ENCODE measurements at places on chromosomes 4 and X. TPM values are rescaled to one million over a fixed set of nuclear protein-coding genes. Genes with fewer than 3 reads are reported as not detected.

GRCh38 chr4:72076562-72076961 is 44.8 kb downstream of the NPFFR2 start:
- H3K36me3 ChIP-seq: no peaks in the 10 kb centered on the region
- no peaks in the 10 kb centered on the region for H3K4me1 ChIP-seq
- DNase-seq: no peak
- no peak overlapping the region for H3K4me3 ChIP-seq
- H3K27ac ChIP-seq: no peak overlapping the region

- H3K4me1 ChIP-seq: no peaks in the 10 kb centered on the region
- H3K27me3 ChIP-seq: no peaks in the 10 kb centered on the region
- DNase-seq: no peak
- H3K36me3 ChIP-seq: peaks cover 2% of the 10 kb centered on the region
Measured at GRCh38 chr4:169295822-169296221, 25.1 kb upstream of the SH3RF1 start.

DNA sequence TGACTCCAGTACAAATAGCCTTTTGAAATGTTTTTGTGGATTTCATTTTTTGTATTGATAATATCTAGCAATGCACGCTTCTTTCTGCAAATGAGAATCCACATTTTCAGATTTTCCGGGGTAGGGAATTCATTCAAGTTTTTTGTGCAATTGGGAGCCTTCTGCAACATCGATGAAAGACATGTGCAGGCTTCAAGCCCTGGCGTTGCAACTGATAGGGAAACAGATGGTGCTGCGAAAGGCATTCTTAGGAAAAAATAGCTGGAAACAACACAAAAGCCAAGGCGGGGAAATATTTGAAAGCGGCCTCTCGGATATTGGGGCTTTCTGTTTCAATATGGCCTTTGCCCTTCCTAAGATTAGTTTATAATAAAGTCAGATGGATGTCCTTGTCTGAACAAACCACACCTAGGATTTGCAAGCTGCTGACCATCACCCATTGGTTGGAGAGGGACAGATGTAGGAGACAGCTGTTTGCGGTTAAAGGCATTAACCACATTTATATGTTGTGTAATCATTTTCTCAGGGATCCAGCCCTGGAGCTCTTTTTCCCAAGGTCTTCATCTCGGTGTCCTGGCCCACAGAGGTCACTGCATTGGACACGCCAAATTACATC is 136.5 kb downstream of the PRKX start:
- no peak overlapping the region for H3K4me3 ChIP-seq
- DNase-seq: no peak
- H3K36me3 ChIP-seq: no peaks in the 10 kb centered on the region
- no peaks in the 10 kb centered on the region for H3K27me3 ChIP-seq
- peak overlapping the region; percentile 33 for H3K27ac ChIP-seq

DNA sequence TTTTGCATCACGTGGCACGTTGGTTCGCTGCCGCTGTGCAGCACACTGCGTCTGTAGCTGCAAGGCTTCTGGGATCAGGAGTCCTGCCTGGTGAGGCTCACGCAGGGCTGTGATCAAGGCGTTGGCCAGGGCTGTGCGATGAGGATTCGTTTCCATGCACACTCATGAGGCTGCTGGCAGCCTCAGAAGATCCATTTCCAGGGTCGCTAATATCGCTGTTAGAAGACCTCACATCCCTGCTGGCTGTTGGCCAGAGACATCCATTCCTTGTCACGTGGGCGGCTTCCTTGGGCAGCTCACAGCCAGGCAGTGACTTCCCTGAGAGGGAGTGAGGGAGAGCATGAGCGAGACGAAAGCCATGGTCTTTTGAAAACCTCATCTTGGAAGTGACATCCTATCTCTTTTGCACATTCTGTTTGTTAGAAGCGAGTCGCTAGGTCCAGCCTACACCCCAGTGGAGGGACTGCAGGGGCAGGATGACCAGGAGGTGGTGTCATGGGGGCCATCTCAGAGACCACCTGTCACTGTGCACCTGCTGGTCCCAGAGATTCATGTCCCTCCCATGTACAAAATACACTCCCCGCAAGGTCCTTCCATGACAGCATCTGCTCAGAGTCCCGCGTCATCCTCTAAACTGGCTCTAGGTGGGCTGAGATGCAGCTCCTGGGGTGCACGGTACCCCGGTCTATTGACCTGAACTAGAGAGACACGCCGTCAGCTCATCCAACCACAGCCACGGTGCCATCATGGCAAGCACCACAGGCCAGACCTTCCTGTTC is 12.2 kb downstream of the RGS12 start:
- no peaks in the 10 kb centered on the region for H3K27me3 ChIP-seq
- DNase-seq: no peak
- H3K4me1 ChIP-seq: peaks cover 20% of the 10 kb centered on the region
- no peak overlapping the region for H3K27ac ChIP-seq
- H3K36me3 ChIP-seq: no peaks in the 10 kb centered on the region

The XAGE1B gene
- not detected for total RNA-seq

- peaks cover 60% of the 10 kb centered on the region for H3K4me1 ChIP-seq
- no peaks in the 10 kb centered on the region for H3K36me3 ChIP-seq
- H3K27me3 ChIP-seq: no peaks in the 10 kb centered on the region
- no peak for DNase-seq
- peak overlapping the region; percentile 1 for H3K27ac ChIP-seq
Measured at GRCh38 chr4:87017580-87018342, 83.0 kb downstream of the AFF1 start.

The NR3C2 gene
- total RNA-seq: 0.75 TPM

- H3K4me3 ChIP-seq: no peak overlapping the region
- no peak for DNase-seq
- H3K36me3 ChIP-seq: no peaks in the 10 kb centered on the region
- no peaks in the 10 kb centered on the region for H3K27me3 ChIP-seq
- no peak overlapping the region for H3K27ac ChIP-seq
Measured at GRCh38 chr4:133379681-133380438, 230.8 kb downstream of the PCDH10 start.

DNA sequence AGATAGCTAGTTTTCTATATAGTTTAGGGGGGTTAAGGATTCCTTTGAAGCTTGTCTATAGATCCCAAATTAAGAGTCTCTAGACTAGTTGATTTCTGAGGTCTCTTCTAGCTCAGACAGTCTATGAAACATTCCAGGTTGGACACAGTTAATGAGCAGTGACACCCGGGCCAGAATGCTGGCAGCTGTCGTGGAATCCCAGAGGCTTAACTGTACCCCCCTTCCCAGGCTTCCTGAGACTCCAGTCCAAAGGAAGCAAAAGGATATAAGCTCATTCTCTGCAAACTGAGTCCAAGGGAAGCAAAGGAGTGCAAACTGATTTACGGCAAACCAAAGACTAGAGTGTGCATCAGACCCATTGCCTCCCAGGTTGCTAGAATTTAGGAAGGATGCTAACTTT is 62.9 kb downstream of the DCX start:
- DNase-seq: no peak
- H3K36me3 ChIP-seq: no peaks in the 10 kb centered on the region
- H3K27ac ChIP-seq: no peak overlapping the region
- no peak overlapping the region for H3K4me3 ChIP-seq
- H3K4me1 ChIP-seq: no peaks in the 10 kb centered on the region
- no peaks in the 10 kb centered on the region for H3K27me3 ChIP-seq
